RKO (cell line): ENCODE measurements at places on chromosomes 13 and 19.
A peak's percentile ranks its signal among the peaks of the same experiment; 100 is the strongest.

- DNase-seq, result no peak
These were observed 25.4 kb downstream of the MIR17HG start for GRCh38 chr13:91372911-91373310.

DNA sequence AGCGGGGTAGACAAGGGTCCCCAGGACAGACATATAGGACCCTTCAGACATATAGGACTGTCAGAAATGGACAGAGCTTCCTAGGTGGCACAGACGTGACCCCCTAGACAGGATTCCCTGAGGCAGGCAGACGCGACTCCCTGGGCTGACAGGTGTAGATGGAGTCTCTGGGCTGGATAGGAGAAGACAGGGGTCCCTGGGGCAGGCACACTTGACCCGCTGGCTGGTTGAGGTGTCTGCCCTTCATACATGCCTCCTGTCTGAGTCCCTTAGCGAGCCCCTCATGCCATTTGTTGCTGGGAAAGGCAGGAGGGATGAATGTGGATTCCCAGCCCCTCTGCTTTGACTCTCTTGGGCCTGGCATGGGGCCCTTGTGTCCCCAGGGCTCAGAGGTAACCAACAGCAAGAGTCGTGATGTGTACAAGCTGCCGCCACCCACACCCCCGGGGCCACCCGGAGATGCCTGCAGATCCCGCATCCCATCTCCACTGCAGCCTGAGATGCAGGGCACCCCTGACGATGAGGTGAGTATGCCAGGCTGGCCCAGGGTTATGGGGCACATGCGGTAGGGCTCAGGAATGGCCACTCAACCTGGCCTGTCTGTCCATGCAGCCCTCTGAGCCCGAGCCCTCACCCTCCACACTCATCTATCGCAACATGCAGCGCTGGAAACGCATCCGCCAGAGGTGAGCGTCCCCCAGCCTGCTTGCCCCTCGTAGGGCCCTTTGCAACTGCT, 3.0 kb downstream of the HSPB6 start:
- no peak for DNase-seq

DNA sequence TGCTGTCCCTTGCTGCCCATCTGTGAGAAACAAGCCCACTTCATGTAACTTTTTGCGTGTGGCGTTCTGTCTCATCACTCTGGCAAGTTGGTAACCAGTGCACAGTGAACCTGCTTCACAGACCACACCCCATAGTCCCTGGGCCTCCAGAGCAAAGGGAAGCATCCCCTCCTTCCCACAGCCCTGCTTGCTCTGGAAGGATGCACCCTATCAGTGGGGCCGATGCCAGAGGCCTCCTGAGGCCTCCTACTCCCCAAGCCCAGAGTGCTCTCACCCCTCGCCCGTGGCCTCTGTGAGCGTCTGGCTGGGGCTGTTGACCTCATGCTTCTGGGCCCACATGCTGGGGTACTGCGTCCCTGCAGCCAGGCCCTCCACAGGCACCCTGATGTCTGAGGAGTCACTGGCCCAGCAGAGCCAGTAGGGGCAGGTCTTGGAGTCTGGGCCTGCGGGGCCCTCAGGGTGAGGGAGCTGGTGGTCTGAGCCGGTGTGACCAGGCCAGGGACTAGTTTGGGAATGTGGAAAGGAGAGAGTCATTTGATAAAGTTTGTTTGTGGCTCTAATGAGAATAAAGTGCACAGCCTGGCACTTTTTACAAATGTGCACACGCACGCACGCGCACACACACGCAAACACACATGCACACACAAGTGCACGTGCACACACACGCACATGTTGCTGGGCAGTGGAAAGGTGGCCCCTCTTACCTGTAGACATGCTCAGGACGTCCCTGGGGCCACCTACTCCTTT, 5.1 kb downstream of the TMEM86B start:
- DNase-seq, result no peak

GRCh38 chr13:110303644-110304043, 3.3 kb downstream of the COL4A1 start:
- DNase-seq, result no peak

GRCh38 chr19:58098682-58098998, 609 bp upstream of the ZSCAN18 start:
- DNase-seq, result no peak

GRCh38 chr13:110218581-110219201, 88.3 kb downstream of the COL4A1 start:
- no peak for DNase-seq

DNA sequence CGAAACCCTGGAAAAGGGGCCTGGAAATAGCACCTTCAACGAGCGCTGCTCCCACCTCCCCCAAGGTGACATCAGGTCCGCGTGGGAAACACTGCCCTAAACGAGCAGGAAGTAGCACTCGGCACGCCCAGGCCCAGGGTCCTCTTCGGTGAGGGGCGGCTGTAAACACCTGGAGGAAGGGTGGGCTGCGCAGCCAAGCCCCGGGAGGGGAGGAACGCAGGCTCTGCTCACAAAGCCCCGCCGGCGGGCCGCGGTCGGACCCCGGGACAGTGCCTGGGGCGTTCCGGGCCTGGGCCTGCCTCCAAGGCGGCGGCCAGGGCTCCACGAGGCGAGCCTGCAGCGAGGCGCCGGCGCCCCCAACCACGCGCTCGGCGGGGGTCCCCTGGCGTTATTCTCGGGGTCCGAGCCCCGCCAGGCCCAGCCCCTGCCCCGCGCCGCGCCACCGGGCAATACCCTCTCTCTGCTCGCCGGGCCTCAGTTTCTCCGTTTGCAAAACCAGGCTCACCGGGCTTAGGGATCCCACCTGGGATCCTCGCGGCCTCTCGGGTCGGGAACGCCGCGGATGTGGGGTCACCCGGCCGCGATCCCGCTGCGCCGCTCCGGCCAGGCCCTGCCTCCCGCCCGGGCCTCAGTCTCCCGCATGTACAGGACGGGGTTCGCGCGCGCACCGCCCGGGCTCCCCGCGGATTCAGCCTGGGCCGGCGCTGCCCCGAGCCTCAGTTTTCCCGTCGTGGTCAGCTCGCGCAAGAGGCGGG, 630 bp downstream of the RNF126 start:
- DNase-seq, result peak; percentile 61

DNA sequence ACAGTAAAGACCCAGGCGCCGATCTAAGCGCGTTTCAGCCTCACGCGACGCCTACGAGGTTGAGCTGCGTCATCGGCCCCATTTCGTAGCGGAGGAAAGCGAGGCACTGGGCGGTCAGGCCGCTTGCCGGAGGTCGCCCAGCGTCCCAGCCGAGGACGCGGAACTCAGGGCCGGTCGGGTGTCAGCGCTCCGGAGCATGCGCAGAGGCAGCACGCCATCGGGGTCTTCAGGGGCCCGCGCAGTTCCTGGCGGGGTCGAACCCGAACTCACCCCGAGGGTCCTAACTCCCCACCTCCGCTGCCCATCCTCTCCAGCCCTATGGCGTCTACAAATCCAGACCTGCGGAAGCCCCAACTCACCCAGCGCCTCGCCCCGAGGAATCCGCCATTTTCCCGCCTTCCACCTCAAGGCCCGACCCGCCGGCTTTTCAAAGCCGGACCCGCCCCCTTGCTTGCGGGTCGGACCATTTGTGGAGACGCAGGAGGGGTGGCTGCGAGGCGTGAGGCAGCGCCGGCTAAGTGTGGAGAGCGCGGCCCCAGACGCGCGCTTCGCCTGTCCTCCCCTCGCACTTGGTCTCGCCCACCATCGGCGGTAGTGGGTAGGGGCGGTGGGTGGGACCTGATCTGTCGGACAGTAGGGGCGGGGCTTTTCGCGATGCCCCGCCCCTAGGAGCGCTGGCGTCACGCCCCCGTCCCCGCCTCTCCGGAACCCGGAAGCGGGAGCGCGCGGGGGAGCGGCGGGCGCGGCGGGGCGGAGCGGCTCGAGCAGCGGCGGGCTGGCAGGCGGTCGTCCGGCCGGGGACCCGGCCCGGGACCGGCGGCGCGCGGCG, at the start of the genes HAUS8 and MYO9B:
TSS of gene HAUS8 (minus strand) at position 418 of the 829 bp plus-strand sequence. CDS start at position 388, 30 bp downstream.
TSS of gene MYO9B (plus strand) at position 743 of the 829 bp plus-strand sequence. CDS start 25,941 bp downstream, outside the sequence.
- peak; percentile 99 for DNase-seq

GRCh38 chr13:50594276-50595051, 249.0 kb downstream of the DLEU7 start:
- DNase-seq, result no peak
